GM13976 (cell line): ENCODE measurements at places on chromosomes 2 and 18.

DNA sequence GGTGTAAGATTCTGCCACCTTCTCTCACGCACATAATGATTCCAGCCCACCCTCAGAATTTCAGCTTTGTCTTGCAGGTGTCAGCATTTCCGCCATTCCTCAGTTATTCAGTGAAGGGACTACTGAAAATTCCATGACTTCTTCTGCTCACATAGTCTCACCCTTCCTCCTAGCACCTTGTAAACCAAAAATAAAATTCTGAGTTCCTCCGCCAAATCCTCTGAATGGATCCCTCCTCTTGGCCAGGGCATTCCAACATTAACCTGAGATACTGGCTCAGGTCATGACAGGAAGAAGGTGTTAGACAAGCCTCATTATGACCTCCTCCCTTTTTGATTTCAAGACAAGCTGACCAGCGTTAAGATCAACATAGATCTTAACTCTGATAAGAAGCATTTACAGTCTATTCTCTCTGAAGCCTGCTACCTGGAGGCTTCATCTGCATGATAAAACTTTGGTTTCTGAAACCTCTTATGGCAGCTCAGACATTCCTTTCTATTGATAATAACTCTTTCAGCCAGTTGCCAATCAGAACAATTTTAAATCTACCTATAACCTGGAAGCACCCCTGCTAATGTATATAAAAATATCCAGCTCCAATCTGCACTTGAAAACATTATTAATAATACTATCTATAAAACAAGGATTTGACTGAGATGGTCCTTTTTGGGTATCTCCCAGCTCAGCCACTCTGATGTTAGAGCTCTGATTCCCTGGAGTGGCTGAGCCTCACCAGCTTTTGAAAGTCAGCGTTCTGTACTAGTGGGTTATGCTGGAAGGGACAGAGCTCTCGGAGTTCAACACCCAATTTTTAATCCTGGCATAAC, 136.4 kb upstream of the APCDD1 start:
- DNase-seq: no peak

- no peak for DNase-seq
Measured at GRCh38 chr2:129067953-129068352, 749.3 kb upstream of the HS6ST1 start.

DNA sequence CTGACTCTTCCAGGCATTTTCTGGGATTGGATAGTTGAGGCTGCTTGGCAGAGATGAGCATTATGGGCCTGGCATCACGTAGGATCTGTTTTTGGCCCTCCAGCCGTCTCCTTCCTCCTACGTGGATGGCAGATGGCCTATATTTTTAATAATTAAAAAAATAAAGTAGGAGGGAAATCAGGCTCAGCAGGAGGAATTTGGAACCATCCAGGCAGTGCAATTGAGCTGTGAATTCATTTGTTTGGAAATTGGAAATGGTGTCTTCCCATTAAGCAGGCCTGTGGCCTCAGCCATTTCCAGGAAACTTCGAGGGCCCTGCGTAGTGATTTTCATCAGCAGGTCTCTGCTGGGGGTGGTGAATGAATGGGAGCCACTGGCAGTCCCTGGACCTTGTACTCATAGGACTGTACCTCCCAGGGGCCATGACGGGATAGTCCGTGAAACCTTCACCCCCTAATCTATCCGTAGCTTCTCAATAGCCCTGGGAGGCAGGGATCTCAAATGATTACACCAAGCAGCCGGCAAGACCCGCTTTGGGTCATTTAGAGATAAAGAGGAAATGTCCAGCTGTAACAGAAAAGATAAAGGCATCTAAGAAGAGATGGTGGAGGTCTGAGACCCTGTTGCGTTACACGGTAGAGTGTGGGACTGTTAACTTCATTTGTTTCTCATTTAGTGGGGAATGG, 73.1 kb upstream of the TNP1 start:
- no peak for DNase-seq

DNA sequence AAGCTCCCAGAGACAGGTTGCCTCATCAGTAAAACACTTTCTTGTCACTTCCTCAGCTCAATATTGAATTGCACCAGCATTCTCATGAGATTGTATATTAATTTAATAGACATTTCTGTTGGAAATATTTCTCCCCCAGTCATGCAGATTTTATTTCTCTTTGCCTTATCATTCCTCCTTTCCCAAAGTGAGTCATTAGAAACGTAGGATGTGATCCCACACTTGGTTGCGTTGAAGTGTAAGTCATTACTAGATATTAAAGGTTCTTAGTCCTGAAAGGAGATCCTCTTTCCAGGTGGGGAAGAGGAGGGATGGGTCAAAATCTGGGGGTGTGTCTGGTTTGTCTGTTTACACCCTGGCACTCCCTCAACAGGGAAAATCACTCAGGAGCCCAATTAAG, 438.2 kb downstream of the SLC4A3 start:
- DNase-seq: no peak

DNA sequence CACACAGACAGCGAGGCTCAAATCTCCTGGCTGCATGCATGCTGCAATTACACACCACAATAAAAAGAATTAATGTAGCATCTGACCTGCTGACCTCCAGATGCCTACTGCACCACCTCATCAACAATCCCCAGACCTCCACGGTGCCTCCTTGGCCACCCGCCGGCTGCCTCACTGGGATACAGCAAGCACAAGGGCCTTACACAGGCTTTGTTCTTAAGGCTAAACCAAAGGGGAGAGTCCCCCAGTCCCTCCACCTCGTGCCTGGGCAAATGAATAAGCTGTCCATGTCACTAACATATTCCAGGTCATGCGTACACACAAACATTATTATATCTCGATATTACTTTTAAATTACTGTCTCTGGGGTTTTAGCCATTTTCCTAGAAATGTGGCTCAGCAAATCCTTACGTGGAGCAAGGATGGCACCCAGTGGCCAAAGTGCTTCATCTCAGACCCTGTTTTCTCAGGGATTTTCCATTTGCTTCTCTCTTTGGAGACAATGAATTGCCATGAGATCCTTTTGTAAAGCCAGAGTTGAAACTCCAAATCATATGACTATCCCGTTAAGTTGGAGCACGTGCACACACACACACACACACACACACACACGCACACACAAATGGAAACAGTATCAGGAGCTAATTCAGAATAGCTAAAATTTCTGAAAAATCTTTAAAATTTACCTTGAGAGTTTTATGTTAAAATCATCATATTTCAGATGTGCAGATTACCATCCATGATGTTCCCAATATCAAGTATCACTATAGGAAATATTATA, 313.8 kb downstream of the PDE11A start:
- no peak for DNase-seq

- DNase-seq: no peak
Measured at GRCh38 chr2:216634370-216635148, 1.3 kb downstream of the IGFBP2 start.

- no peak for DNase-seq
Measured at GRCh38 chr18:31667185-31667584, 17.2 kb downstream of the B4GALT6 start.

DNA sequence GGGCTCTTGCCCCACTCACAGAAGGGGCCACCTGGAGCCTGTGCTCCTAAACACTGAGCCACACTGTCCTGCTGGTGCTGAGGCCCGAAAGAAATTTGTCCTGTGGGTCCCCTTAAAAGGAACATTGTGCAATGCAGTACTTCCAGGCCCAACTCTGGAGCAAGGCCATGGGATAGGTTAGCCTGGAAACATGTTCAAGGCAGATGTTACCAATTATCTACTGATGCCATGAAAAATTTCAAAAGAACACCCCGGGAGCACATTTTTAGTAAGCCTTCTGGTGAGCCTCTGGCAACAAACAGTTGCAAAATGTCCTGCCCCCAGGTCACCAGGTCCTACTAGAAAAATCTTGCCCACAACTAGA, 12.3 kb upstream of the PTMA start:
- no peak for DNase-seq

DNA sequence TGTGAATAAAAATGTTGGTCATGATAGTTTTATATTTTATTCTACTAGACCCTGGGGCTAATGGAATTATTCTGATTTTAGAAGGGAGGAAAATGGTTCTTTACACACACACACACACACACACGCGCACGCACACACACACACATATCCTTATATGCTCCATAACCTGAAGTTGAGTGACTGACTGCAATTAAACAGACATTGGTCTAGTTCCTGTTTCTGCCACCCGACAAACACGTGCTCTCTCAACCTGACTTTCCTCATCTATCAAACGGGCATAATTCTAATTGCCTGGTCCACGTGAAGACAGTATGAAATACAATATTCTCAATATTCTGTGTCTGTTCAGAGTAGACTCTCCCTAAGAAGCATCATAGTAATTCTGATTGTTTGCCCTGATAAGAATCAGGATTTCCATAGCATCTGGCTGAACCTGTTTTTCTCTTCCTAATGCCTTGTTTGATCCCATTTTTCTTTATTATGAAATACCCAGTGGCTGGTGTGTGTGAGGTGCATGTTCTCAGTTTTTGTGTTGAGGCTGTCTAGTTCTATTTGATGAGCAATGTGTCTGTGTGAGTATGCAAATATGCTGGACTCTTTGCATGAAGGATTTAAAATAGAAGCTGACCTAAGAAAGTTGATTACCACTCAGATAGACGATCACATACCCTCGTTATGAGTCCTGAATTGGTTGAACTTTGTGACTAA, 51.0 kb downstream of the SETBP1 start:
- peak; percentile 42 for DNase-seq

DNA sequence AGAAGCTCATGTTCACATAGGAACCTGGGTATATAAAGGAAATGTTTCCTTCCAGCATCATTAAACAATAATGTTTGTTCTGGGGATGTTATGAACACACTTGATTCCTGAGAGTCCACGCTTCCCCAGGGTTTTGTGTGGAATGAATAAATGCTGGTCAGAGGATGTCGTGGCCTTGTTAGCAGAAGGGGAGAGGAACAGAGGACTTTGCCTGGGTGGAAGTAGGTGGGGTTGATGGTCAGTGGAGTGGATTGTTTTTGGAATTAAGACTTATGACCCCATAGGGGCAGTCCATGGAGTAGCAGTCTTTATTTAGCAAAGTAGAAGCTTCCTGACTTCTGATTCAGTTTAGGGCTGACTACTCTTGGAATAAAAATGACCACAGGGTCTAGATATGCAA, 139.6 kb downstream of the MYO1B start:
- DNase-seq: no peak

- DNase-seq: no peak
Measured at GRCh38 chr2:239824866-239825704, 200.1 kb downstream of the NDUFA10 start.

DNA sequence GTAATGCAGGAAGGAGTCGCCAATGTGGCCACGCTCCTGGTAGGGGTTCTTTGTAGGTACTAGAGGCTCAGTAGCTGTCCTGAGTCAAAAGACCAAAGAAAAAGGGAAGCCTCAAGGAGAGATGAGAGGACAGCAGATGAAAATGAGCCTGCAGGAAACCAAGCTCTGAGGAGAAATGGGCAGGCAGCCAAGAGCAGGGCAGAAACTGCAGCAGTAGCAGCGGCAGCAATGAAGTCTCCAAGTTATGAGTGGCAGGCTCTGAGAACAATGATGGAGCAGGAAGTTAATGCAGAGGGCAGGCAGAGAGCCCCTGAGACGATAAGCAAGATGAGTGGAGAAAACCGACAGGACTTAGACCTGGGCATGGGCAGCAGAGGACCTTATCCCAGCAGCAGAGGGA, 48.2 kb upstream of the TMEM200C start:
- no peak for DNase-seq

GRCh38 chr2:31390324-31390723, 24.2 kb downstream of the XDH start:
- DNase-seq: no peak

DNA sequence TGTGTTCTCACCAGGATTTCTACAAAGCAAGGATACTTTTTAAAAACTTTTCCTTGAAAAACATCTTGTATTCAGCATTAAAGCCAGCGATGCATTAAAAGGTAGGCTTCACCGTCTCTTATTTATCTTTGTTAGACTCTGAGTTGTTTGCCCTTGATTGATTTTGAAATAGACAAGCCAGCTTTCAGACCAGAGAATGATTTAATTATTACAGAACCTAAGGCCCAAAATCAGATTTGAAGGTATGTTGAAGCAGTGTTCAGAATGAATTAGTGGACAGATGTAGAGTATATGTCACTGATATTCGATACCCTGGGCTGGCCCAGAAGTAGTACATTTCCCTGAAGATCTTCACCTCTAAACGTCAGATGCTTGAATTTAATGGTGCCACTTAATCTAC, 136.4 kb downstream of the THSD7B start:
- DNase-seq: no peak

GRCh38 chr2:220499225-220499624, 871.8 kb downstream of the SLC4A3 start:
- DNase-seq: no peak

GRCh38 chr2:119704670-119705120, 25.7 kb downstream of the TMEM177 start:
- DNase-seq: no peak

- DNase-seq: peak; percentile 52
Measured at GRCh38 chr2:28649481-28650265, 102.0 kb upstream of the PPP1CB start.

DNA sequence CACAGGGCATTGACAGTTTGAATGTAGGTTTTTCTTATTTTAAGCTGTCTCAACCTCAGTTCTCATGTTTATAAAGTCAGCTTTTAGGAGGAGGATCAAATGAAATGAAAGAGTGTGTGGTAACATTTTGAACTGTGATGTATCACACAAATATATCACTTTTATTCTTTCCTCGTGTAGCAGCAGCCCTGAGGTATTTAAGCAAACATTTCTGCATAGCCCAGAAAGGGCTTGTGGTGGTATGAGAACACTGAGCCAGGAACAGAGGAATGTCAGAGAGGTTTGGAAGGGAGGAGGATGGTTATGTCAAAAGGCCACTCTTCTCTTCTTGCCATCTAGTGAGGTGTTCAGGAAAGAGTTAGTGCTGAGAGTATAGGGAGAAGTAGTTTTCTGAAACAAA, 150.2 kb downstream of the PARD3B start:
- no peak for DNase-seq

GRCh38 chr18:56235481-56236013, 402.8 kb downstream of the TXNL1 start:
- no peak for DNase-seq

DNA sequence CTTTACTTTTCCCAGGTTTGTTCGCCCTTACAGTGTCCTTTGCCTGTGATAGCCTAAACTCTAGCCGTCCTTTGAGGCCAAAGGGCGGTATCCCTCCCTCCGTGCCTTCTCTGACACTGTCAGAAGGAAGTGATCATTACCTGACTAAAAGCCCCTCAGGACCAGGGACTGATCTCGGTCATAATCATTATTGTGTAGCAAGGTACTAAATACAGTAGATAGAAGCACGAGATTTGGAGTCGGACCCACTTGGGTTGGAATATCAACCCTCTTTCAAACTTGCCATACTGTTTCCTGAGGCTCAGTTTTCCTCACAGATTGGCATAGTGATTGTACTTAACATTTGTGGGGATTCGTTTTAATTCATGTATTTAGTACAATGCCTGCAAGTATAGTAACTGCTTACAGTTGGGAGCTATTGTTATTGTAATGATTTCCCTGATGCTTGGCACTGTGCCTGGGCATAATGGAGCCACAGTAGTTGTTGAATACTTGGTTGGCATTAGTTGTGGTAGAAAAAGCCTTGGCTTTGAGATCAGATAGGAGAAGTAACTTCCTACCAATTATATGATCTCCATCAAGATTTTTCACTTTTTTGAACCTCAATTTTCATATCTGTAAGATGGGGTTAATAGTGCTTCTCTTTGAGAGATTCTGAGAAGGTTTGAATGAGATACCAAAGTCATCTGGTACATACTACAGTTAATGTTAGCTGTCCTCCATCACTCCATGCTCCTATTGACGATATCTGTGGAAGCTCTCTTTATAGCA, 836 bp downstream of the STK11IP start:
- no peak for DNase-seq
